ENCODE measurements at places on chromosomes 11 and 22. TPM values are rescaled to one million over a fixed set of nuclear protein-coding genes. Genes with fewer than 3 reads are reported as not detected.

DNA sequence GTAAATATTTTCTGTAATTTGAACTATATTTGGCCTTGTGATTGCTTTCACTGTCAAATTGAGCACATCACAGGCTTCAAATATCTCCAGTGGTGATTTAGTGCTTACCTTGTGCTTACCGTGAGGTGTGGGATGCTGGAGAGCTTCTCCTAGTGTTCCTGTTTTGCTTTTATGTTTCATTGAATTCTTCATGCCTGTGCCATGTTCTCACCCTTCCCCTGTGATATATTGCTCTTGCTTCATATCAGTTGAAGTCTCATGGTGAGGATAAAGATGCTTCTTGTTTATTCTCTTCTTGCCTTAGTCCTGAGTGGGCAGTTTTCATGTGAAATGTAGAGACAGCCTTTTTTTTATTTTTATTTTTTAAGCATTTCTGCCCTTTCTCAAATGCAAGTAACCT lies 198.0 kb upstream of the PDGFD start:
- H3K27ac ChIP-seq: no peak overlapping the region
- no peaks in the 10 kb centered on the region for H3K27me3 ChIP-seq
- no peak for DNase-seq
- H3K4me1 ChIP-seq: no peaks in the 10 kb centered on the region
- no peaks in the 10 kb centered on the region for H3K36me3 ChIP-seq
- no peak overlapping the region for H3K4me3 ChIP-seq

- H3K36me3 ChIP-seq: peaks cover 53% of the 10 kb centered on the region
- peaks cover 18% of the 10 kb centered on the region for H3K4me1 ChIP-seq
- no peaks in the 10 kb centered on the region for H3K27me3 ChIP-seq
- no peak overlapping the region for H3K27ac ChIP-seq
- no peak overlapping the region for H3K4me3 ChIP-seq
These were observed 6.4 kb downstream of the LTBP3 start for GRCh38 chr11:65551572-65552387.

Gene OR8A1
- total RNA-seq: not detected

DNA sequence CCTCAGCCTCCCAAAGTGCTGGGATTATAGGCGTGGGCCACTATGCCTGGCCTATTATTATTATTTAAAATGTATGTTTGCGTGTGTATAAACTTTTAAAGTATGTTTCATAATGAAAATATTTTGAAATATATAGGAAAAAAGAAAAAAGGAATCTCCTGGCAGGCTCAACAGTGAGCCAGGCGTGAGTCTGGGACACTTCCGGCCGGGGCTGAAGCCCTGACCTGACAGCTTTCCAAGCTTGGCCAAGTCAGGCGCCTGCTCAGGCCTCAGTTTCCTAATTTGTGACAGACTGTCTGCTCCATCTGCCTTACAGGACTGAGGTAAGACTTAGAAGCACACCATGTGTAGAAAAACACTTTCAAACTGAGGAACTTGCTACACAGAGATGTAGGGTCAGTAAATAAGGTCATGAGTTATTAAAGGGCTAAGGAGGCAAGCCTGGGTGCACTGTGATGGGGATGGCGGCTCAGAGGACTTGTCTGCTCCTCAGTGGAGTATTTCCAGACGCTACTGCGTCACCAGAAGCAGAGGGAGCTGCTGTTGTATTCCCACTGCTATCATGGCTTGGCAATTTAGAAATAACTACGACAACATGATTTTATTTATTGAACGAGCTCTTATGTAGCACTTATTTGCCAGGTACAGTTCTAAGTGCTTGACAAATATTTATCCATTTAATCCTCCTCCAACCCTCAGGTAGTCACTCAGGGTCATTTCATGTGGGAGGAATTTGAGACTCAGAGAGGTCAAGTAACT lies 100.1 kb downstream of the PRR5L start:
- no peak for DNase-seq
- no peak overlapping the region for H3K4me3 ChIP-seq
- H3K27ac ChIP-seq: no peak overlapping the region

DNA sequence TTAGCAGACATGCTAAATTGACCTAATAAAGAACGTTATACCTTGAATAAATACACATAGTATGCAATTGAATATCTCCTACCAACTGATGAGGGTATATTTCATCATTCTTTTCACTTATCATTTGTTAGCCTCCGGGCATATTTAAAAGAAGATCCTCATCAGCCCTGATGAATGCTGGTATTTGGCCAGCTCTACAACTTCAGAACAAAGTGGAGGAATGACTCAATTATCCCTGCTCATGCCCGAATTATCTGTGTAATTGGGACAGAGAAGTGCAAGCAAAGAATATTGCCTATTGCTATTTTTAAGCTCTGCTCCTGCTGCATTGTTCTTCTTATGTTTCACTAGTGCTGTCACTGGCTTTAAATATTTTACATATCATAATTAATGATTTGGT lies 622.1 kb downstream of the METTL15 start:
- DNase-seq: peak; percentile 15
- no peaks in the 10 kb centered on the region for H3K27me3 ChIP-seq
- H3K27ac ChIP-seq: no peak overlapping the region
- H3K4me1 ChIP-seq: peaks cover 8% of the 10 kb centered on the region
- H3K36me3 ChIP-seq: no peaks in the 10 kb centered on the region

Gene OR2AG1
- not detected for total RNA-seq

- H3K4me1 ChIP-seq: no peaks in the 10 kb centered on the region
- DNase-seq: no peak
- H3K4me3 ChIP-seq: no peak overlapping the region
- peaks cover 11% of the 10 kb centered on the region for H3K27me3 ChIP-seq
- H3K36me3 ChIP-seq: no peaks in the 10 kb centered on the region
These were observed 42.9 kb downstream of the YWHAH start for GRCh38 chr22:31987218-31987617.

GRCh38 chr11:13954591-13954990 lies 7.9 kb upstream of the SPON1 start:
- no peaks in the 10 kb centered on the region for H3K4me1 ChIP-seq
- peaks cover 53% of the 10 kb centered on the region for H3K27me3 ChIP-seq
- H3K36me3 ChIP-seq: no peaks in the 10 kb centered on the region
- no peak for DNase-seq

DNA sequence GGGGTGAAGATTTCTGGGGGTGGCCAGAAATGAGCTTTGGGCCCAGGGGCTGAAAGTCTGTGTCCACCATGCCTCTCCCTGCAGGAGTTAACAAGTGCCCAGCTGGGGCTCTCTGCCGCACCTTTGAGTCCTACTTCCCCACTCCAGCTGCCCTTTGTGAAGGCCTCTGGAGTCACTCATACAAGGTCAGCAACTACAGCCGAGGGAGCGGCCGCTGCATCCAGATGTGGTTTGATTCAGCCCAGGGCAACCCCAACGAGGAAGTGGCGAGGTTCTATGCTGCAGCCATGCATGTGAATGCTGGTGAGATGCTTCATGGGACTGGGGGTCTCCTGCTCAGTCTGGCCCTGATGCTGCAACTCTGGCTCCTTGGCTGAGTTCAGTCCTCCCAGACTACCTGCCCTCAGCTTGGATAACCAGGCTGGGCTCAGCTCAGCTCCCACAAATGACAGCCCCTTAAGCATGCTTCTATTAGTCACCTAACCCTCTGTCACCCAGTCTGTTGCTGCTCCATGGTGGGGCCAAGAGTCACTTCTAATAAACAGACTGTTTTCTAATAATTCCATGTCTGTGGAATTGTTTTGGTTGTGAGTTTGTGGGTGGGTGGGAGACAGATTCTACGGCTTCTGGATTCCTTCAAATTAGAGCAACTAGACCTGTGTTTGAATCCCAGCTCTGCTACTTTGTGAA lies 3.0 kb upstream of the INPPL1 start:
- no peak for DNase-seq
- peaks cover 12% of the 10 kb centered on the region for H3K4me1 ChIP-seq
- H3K27me3 ChIP-seq: peaks cover 14% of the 10 kb centered on the region
- H3K36me3 ChIP-seq: peaks cover 3% of the 10 kb centered on the region
- H3K4me3 ChIP-seq: no peak overlapping the region

DNA sequence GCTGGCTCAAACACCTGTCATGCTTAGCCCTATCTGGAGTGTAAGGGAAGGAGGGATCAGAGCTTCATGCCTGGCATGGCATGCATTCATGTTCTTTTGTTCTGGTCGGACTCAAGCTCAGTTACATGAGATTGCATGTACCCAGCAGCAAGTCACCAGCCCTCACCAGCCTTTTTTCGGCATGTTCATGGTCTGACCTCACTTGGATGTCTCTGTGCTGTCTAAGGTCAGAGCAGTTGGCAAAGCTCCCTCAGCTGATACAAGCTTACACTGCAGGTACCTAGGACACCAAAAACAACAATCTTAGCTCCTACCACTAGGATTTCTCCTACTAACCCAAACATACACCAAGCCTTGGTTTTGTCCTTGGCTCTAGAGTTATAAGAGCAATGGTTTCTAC lies 152.6 kb downstream of the BARX2 start:
- no peak overlapping the region for H3K27ac ChIP-seq
- no peaks in the 10 kb centered on the region for H3K4me1 ChIP-seq
- no peak for DNase-seq
- no peaks in the 10 kb centered on the region for H3K27me3 ChIP-seq
- no peaks in the 10 kb centered on the region for H3K36me3 ChIP-seq

All from osteoblast (primary cell).